Epithelial cell of alveolus of lung (primary cell): ENCODE measurements at places on chromosomes 16 and 17. TPM values are rescaled to one million over a fixed set of nuclear protein-coding genes. Genes with fewer than 3 reads are reported as not detected.

The BLTP2 gene
- 79.1 and 90.8 TPM in 2 replicates for total RNA-seq

The NPIPA3 gene
- total RNA-seq: 0.24 and 0.52 TPM in 2 replicates

The PIMREG gene
- 37.6 and 38.3 TPM in 2 replicates for total RNA-seq

The CSH1 gene
- total RNA-seq: not detected in 2 replicates

The RCVRN gene
- total RNA-seq: not detected in 2 replicates
